KBM-7 (cell line): ENCODE measurements at places on chromosomes 11 and 22.

- peak; percentile 29 for DNase-seq
These were observed 3.7 kb downstream of the TRPM5 start for GRCh38 chr11:2440646-2441045.

DNA sequence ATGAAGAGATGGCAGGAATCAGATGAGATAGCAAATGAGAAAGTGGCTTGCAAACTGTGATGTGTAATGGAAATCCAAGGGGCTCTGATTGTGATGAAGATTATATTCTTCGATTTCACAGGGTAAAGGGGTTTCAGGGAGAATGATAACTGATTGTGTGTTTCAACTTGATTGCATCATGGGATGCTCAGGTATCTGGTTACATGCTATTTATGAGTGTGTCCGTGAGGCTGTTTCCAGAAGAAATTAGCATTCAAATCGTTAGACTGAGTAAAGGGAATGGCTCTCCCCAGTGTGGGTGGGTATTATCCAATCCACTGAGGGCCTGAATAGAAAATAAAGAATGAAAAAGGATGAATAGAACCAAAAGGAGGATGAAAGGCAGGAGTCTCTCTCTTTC, 278.7 kb upstream of the LARGE1 start:
- no peak for DNase-seq

DNA sequence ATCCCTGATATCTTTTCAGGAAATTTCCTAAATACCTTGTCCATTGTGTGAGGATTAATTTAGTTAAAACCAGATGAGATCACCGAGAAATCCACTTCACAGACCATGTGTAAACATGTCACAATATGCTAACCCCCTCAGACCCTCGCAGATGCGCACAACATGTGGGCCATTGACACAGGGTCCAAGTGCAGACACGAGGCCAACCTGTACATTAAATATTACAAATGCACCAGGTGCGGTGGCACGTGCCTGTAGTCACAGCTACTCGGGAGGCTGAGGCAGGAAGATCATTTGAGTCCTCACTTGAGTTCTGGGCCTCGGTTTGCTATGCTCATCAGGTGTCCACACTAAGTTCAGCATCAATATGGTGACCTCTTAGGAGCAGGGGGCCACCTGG, 9.9 kb upstream of the TMPRSS4 start:
- DNase-seq = no peak

- no peak for DNase-seq
These were observed 524.8 kb upstream of the API5 start for GRCh38 chr11:42786981-42787380.

DNA sequence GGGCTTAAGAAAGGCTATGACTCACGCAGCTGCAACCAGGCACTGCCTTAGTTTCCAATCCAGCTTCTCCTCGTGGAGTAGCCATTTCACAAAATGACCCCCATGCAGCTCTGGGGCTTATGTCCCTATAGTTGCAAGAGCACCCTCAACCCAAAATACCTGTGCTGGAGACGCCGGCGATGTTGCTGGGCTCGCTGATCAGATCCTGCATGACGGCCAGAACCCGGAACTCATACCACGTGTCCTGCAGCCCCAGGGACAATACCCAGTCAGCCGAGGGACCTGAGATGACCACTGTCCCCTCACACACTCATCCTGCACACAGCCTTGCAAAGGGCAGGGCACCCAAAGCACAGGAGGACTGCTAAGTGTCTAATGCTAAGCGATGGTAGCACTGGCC, 32.1 kb downstream of the IGSF9B start:
- DNase-seq = no peak
